Left ventricle myocardium superior (tissue), 1 donor: ENCODE measurements at places on chromosomes 6 and 20.
A peak's percentile ranks its signal among the peaks of the same experiment; 100 is the strongest.

DNA sequence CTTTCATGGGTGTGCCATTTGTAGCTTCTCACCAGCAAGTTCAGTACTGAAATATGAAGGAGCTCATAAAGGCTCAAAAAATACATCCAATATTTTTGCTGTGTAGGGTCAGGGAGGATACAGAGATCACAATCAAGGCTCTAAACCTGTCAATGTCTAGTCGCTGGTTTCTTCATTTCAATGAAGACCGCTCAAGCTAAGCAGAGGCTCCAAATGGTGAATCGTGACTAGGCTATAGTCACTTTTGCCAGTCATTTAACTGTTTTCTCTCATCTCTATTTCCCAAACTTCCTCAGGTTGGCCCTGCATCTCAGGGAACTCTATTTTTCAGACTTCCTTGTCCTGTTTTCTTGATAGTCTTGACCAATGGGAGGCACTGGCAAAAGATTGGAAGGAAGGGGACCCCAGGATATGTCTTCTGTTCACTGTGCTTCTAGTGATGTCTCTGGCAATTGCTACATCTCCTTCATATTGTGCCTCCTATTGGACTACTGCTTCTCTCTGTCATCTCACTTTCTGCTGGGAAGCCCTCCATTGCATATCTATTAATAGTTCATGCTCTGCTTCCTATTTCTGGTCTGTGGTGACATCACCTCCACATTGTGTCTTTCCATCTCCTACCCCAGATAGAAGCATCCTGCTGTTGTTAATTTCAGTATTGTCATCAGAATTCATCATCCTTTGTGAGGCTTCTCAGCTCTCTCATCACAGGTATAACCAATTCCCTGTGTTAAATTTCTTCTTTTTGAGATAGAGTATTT, 87.7 kb upstream of the FAM184A start:
- no peak for DNase-seq

DNA sequence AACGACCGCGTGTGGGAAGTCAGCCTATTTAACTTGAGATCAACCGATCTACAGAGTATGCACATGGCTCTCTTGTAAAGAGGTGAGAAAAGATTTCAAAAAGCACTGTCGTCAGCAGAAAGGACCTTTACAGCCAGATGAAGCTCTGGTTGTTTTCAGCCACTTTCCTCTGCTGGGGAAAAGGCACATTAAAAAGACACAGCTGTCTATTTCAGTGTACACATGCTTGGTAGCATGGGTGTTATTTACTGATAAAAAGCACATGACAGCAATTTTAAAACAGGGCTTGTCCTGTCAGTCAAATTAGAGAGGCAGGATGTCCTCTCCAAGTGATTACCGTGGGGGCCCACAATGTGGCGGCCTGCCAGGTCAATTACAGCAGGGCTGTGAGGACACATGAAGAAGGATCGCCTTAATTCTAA, 188.9 kb downstream of the PRKN start:
- peak; percentile 93 for DNase-seq

DNA sequence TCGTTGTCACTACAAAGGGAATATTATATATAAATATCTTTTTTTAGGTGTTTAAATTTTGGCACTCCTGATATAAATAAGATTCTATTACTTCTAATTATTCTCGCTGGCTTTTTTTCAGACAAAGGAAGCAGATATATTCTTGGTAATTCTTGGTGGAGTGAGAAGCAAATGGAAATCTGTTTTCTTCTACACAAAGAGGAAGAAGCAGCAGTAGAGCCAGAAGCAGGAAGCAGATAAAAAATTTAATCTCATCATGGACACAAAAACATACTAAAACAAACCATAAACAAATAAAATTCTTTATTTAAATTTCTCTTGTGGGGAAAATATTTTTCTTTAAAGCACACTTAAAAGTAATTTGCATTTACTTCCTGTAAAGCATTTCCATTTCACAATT, 3.7 kb upstream of the KIAA0319 start:
- DNase-seq, result no peak

DNA sequence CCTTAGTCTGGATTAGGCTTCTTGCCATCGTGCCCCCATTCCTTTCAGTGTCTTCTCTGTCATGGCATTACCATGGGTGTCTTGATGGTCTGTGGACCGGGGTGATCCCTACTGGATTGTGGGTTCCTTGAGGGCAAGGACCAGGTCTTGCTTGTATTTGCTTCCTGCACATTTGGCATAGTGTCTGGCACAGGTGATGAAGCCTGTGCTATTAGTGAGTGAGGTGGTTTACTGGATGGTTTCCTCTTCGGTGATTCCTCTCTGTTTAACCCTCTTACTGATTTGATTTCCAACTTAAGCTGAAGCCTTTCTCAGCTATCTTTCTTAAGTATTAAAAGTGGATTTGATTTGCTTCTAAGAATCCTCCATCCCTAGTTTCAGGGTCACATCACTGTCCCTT, 162.3 kb downstream of the GRM1 start:
- DNase-seq, result no peak

DNA sequence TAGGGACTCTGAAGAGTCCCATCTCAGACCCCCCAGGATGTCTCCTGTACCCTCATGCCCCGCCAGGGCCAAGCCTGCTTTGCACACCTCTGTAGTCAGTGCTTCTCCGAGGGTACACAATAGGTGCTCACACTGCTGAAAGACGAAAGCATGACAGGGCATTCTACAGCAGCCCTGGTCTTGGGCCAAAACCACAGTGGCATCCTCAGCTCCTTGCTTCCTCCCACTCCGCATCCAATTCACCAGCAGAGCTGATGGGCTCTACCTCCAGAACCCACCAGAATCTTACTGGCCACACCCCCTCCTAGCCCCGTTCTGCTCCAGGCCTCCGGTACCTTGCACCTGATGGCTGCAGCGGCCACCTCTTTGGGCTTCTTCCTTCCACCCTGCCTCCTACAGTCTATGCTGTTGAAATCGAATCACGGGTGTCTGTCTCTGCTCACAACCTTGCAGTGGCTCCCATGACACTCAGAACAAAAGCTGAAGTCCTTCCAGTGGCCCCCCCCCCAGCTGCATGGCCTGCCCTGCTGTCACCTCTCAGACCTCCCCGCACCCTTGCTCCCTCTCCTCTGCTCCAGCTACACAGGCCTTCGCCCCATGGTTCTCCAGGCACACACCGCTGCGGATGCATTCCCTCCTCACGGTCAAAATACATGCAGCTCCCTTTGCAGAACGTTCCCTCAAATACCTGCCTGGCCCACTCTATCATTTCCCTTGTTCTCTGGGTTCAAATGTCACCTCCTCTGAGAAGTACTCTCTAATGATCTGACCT, 1.2 kb downstream of the ANGPT4 start:
- DNase-seq, result no peak

DNA sequence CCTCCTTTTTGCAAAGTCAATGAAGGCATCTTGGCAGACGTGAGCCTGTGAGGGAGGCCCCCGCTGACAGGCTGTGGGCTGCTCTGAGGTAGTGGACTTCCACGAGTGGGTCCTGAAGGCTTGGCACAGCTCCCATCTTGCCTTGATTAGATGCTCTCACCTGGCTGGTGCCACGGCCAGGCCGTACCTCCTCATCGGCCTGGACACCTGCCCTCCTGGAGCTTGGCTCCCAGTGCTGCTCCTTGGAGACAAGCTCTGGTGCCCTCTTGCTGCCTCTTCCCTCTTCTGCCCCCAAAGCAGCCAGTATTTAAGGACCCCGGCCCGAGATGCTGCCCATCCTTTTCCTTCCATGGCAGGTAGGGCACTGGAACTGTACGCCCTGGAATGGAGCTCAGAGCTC, 93.5 kb downstream of the ERMARD start:
- DNase-seq, result no peak

DNA sequence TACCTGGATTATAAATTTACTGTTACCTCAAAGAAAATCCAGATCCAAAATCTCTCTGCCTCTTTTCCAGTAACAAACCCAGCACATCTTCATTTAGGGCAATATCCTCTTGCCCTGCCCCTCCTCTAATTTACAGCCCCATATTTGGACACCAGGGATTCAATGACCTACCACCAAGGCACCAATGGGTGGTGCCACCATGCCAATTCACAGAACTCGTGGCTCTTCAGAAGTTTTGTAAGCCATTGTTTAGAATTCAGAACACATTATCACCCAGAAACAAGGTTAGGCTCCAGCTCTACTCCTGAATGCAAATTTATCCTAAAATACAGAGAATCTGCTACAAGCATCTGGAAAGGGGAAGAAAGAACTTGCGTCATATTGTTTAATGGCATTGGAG, 67.8 kb upstream of the SASH1 start:
- DNase-seq, result no peak

DNA sequence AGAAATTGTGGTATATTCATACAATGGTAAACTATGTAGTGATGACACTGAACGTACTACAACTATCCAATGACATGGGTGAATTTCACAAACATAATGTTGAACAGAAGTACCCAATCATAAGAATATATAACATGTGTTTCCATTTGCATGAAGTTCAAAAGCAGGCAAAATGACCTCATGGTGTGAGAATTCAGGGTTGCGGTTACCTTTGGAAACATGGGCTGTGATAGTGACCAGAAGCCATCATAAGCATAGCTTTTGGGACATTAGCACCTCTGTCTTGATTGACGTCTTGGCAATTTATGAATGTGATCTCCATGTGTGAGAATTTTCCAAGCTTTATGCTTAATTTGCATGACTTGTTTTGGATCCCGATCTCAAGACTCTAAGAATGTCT, 500.1 kb upstream of the JAG1 start:
- DNase-seq, result no peak

DNA sequence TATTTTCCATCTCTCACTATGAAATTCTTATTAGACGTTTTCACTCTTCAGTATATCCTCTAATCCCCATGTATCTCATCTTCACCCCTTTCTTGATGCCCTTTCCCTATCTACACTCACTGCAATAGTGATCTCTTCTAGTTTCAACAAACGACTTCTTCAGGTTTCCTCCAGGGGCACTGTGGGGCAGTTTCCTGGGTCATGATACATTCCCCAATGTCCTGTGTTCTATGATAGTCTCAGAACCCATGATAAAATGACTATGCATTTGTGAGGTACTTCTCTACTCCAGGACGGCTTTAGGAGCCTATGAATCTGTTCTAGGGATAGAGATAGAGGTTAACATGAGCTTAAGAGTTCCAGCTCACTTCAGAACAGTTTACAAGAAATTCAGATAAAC, 183.3 kb downstream of the FOXC1 start:
- no peak for DNase-seq

DNA sequence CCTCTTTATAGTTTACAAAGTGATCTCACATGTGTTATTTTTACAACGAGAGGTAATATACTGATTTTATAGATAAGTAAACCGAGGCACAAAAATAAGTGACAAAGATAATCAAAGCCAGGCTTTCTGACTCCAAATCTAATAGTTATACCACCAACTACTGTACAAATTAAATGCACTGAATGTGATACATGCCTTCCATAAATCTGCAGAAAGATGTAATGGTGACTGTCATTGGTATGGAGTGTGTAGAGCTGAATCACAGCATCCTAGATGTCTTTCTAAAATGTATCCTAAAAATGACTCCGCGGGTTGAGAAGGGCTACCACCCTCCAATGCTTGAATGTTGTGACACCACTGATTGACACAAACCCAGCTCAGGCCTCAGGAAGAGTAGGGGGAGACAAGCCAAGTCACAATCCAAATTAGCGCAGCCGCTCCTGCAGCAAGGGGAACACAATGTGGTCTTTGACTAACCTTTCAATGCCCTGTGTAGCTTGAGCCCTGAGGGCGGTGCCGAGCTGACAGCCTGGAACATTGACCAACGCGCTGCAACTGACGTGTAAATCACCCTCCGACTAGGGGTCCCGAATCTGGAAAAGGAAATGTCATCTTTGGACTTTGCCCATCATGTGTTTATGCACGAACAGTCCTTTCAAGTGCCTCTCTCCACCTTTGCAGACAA, 136.8 kb downstream of the OLIG3 start:
- no peak for DNase-seq

DNA sequence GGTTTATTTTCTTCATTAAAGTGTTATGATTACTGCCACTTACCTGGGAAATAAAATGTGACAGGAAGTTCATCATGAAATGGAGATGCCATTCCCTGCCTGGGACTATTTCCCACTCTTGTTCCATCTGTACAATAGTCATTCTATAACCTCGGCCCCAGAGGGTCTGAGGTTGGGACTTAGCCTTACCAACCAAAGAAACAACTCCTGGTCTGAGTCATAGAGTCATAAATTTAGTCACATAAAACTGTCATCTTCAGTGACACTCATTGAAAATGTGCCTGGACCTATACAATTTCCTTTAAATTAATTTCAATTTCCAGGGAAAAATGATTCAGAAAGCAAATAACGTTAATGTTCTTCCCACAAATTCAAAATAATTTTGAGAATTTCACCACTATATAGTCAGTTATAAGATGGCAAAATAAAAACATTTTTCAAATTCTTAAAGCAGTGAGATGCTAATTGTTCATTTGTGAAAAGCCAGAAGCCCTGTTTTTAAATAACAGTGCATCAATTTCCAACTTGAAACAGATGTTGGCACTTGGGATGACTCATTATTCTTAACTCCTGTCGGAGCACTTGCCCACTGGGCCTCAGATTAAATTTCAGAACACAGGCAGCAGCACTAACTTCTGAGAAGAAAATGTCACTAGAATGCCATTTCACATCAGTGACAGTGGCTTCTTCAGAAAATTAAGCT, 201.2 kb upstream of the SMLR1 start:
- no peak for DNase-seq

GRCh38 chr6:67131827-67132226, 1424.8 kb upstream of the EYS start:
- DNase-seq, result no peak

GRCh38 chr20:51871943-51872342, 69.6 kb upstream of the SALL4 start:
- DNase-seq, result no peak

- no peak for DNase-seq
Observed at GRCh38 chr6:167154895-167155294, 2.9 kb downstream of the GPR31 start.

- DNase-seq, result peak; percentile 47
Observed at GRCh38 chr20:36950414-36951197, 902 bp downstream of the SAMHD1 start.

DNA sequence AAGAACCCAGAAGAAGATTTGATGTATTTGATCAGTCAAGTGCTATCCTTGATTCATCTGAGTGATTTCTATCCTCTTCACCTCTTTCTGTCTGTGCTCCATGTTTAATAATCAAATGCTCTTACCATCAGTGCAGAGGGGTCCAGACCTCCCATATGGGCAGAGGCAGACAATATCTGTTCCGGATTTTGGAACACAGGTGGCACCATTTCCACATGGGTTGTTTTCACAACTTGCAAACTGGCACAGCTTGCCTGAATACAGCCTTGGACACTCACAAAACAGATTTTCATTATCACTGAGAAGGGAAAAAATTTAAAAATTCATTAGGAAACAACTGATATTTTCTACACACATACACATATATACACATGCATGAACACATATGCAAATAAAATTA, 228.5 kb downstream of the PHF3 start:
- no peak for DNase-seq

GRCh38 chr6:24228681-24229255, 102.8 kb downstream of the NRSN1 start:
- DNase-seq, result no peak
